ENCODE measurements at places on chromosomes 7 and 10. TPM values are rescaled to one million over a fixed set of nuclear protein-coding genes. Genes with fewer than 3 reads are reported as not detected.

OR2A7 gene
- 8.1 TPM for total RNA-seq

GRCh38 chr10:75887992-75888680 is 456.7 kb downstream of the LRMDA start:
- DNase-seq, result no peak

GIMAP5 gene
- total RNA-seq, result 0.57 TPM

DNA sequence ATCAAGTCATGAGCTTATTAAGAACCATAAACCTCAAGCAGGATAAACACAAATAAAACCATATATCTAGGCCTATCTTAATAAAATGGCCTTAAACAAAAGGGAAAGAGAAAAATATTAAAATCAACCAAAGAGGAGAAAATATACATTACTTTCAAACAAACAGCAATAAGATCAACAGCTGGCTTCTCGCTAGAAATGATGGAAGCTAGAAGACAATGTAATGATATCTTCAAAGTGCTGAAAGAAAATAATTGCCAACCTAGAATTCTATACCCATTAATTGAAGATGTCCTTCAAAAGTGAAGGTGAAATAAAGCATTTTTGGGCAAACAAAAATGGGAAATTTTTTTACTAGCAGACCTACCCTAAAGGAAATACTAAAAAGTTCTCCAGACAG is 142.9 kb upstream of the PODXL start:
- DNase-seq, result no peak

SPACDR gene
- total RNA-seq, result 1.7 TPM

DNA sequence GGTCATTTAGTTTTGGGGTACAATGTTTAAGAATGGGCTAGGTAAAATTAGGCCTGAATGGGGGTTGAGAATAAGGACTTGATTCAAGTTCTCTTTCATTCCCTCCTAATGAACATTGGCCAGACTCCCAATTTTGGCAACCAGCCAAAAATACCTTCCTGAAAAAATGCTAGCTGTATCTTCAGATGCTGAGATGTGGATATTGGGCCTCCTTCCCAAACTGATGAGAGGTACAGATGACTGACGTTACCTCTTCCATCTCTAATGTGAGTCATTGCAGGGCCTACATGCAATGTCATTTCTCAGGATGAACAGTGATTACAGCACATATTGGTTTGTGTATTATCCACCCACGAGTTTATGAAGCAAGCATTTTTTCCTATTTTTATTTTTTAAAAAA is 151.6 kb downstream of the SND1 start:
- no peak for DNase-seq

DNA sequence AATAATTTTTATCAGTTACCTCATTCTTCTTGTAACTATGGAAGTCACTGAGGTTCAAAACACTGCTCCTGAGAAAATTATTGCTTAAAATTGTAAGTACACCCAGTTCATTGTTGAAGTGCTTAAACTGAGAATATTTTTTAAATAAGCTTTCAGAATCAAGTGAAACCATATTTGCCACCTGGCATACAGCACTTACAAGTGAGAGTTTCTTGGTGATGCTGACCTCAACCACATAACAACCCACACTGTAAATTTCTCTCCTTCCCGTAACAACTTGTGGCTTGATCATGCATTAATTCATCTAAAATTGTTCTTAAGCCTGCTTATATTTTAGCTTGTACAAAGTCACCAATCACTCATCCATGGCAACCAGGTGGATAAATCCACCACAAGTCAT is 34.0 kb downstream of the IMMP2L start:
- DNase-seq, result no peak

DNA sequence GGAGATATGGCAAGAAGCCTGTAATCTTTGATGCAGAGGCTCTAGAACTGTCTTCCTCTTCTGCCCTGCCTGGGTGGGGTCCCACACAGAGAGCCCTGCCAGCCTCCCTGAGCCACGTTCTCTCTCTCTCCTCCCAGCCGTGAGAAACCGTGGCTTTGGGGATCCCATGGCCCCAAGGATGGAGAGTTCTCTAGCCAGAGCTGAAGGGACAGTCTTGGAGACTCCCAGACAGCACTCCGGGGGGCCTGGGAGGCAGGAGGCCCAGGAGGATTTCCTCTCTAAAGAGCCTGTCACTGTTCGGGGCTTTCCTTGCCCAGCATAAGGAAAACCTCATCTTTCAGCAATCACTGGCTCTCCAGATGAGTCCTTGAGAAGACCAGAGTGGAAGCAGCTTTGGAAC is 227.1 kb downstream of the ARHGAP12 start:
- DNase-seq, result no peak

DNA sequence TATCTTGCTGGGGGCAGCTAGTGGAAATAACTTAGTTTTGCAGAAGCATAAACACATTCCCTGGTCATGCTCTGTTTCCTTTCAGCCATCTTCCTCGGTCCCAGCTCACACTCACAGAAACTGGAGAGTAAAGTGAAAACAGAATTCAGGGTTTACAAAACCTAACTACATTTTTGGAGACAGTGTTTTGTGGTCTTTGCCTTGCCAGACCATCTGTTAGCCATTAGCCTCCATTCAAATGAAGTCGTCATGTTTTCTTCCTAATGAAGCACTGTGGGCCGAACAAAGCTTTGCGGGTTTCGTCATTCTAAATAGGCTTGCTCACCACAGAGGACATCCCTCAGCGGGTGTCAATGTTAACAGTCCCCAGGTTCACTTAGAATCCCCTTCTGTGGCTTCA is 214.6 kb upstream of the TMEM72 start:
- DNase-seq, result no peak

ARHGEF35 gene
- total RNA-seq, result 17.4 TPM

GRCh38 chr10:78134773-78135306 is 101.2 kb downstream of the RPS24 start:
- no peak for DNase-seq

PRKCQ gene
- 0.54 TPM for total RNA-seq

IQUB gene
- 0.79 TPM for total RNA-seq

- DNase-seq, result peak; percentile 43
These were observed 72.3 kb downstream of the AMZ1 start for GRCh38 chr7:2760098-2760889.

DNA sequence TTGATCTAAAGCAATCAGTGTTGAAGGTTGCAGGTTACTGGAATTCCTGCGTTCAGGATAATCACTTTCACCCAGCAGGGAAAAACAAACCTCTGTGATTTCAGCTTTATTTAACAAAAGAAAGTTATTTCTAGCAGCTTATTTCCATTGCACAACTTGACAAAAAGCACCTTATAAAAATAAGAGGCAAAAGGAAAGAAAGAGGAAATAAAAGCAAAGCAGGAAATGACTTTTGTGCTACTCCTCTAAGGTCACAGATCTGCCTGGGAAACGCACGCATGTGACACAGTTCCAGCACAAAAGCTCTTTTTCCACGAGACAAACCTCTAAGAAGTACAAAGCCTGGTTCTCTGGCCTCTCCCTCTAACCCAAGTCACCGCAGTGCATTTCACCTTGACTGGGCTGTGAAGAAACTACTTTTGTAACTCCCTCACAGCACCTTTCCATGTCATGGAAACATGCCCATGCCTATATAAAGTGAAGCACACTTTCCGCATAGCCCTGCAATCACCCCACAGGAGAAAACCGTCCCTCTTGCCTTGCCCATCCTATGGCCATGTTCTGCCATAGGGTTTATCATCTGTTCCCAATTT is 870 bp downstream of the ANK3 start:
- no peak for DNase-seq

GRCh38 chr7:120733143-120733542 is 124.8 kb downstream of the TSPAN12 start:
- DNase-seq, result peak; percentile 10

- DNase-seq, result no peak
These were observed 975 bp downstream of the GLCCI1 start for GRCh38 chr7:7969306-7970236.

PGAM2 gene
- total RNA-seq, result 0.27 TPM

C10orf53 gene
- not detected for total RNA-seq

DNA sequence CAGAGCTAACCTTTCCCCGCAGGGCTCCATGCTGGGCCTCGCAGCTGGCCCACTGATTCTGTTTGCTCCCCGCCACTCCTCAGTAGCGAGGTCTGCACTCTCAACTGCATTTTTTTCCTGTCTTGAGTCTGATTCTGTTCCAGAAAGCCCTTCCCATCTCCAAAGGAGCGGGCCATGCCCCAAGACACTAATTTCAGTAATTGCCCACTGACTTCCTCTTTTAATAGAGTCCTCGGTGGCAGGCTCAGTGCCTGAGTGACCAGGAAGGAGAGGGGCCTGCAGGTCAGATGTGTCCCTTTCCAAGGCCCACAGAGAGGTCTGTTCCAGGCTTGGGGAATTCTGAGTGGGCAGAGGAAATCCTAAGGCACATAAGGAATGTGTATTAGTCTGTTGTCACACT is 77.4 kb downstream of the ADCY1 start:
- no peak for DNase-seq

DNA sequence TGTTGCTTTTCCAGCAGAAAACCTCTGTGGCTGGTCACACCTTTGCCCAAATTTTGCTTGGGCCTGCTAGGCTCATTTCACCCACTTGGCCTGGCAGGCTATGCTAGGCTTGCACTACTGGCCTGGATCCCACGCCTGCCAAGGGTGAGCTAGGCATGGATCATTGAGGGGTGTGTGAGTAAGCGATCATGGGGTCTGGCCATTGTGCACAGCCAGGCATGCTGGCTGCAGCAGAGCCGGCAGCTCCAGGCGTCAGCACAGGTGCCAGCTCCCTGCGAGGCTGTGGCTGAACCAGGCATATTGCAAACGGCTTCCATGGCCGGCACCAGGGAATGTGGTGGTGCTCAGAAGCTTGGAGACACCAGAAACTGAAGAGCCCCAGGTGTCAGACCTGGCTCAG is 19.2 kb downstream of the CFAP70 start:
- no peak for DNase-seq

DNA sequence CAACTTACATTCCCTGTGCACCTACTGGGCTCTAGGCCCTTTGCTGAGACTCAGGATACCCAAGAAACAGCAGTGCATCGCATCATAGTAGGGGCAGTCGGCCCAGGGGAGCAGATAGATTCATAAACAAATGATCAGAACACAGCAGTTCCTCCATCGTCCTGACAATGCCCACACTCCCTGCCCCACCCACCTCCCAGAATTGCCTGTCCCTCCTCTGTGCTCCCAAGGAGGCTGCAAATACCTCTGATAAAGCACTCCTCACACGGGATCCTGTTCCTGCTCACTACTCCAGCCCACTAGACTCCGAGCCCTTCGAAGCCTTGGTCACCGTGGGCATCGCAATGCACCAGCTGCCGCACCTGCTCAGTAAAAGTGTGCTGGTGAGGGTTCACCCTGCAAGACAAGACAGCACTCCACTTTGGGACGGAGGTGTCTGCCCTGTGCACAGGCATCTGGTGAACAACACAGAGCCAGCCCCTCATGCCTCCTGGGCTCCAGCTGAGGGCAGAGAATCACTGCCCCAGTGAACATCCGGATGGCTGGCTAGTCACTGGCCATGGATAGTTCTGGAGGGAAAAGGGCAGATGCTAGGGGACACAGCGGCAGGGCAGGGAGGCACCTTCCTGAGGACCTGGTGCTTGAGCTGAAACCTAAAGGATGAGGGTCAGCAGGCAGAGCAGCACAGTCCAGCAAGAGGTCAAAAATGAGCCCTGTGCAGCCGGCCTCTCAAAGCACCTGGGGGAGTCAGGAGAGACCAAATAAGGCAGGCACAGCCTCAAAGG is 60.7 kb downstream of the TNS3 start:
- DNase-seq, result no peak
